Stimulated activated CD4-positive, alpha-beta T cell treated with anti-CD3 and anti-CD28 coated beads, Interleukin-4, amount 100 ng/mL, for 4 hours (primary cell): ENCODE measurements at places on chromosomes 5 and 9.

GRCh38 chr9:116942593-116943061, 255.5 kb downstream of the TRIM32 start:
- DNase-seq = no peak

DNA sequence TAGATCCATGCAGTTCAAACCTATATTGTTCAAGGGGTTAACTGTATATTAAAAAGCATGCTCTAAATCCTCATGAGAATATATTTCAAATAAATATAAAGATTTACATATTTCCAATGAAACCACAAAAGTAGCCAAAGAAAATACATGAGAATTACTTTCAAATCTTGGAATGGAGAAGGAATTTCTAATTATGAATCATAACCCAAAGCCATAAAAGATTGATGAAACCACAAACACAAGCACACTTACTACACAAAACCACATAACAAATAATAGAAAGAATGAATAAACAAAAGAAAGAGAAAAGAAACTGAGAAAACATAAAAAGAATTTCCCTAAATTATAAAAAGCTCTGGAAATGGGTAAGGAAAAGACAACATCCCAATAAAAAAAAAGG, 16.0 kb downstream of the ERP44 start:
- DNase-seq = no peak

- no peak for DNase-seq
Measured at GRCh38 chr9:69391487-69391886, 66.5 kb downstream of the ENTREP1 start.

GRCh38 chr9:109926421-109926869, 146.4 kb downstream of the PALM2AKAP2 start:
- DNase-seq = no peak

DNA sequence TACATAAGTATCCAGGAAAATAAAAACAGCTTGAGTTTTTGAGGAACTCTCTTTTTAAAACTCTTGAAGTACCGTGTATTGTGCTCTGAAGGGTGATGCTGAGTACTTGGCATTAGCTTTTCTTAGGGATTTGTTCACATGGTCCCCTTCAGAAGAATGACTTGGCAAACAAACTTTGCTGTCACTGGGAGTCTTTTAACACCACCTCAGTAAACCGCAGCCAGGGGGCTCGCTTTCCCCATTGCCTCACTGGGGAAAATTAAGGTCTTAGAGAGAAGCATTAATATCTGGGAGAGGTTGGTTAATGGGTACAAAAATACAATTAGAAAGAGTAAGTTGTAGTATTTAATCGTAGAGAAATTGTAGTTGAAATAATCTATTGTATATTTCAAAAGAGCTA, 105.9 kb upstream of the DAP start:
- no peak for DNase-seq

- no peak for DNase-seq
Measured at GRCh38 chr9:20563917-20564316, 58.4 kb downstream of the MLLT3 start.

DNA sequence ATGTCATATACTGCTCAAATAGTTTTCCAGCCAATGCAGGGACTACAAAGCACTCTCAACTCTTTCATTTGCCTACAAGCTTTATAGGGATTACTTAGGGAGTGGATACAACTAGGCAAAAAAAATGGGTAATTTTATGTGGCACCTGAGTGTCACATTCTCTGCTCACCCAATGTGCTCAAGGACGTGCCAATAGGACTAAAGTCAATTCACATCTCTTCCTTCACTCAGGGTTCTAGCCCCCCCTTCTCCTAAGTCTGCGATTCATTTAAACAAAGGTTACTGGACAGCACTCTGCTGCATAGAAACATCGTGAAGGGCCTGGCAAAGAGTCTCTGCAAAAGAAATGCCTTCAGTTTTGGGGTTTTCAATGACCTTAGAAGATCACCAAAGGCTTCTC, 142.3 kb downstream of the TSSK1B start:
- no peak for DNase-seq

DNA sequence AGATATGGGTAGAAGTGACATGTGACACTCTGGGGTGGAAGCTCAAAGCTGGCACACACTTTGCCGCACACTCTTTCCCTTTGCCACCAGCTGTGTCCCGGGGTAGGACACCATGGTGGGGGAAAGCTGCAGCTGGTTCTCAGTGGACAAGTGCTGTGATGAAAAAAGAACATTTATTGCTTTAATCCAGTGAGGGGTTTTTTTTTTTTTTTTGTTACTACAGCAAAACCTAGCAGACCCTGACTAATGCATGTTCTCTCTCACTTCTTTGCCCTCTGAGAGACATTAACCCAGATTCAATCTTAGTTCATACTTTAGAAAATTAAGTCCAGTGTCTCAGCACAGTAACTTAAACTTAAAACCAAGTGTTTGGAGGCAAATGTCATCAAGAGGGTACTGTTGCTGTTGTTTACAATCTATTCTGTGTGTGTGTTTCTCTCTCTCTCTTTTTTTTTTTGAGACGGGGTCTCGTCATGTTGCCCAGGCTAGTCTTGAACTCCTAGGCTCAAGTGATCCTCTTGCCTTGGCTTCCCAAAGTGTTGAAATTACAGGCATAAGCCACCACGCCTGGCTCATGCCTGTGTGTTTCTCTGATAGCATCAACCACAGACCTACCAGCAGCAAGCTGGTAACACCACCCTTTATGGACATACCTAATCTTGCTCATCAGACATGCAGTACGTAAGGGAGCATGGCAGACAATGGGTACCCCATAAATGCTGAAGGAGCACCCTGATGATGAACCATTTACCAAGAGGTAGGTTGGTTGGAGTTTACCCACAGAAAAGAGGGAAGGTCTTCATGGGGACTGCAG, 84.7 kb upstream of the TBC1D2 start:
- no peak for DNase-seq

DNA sequence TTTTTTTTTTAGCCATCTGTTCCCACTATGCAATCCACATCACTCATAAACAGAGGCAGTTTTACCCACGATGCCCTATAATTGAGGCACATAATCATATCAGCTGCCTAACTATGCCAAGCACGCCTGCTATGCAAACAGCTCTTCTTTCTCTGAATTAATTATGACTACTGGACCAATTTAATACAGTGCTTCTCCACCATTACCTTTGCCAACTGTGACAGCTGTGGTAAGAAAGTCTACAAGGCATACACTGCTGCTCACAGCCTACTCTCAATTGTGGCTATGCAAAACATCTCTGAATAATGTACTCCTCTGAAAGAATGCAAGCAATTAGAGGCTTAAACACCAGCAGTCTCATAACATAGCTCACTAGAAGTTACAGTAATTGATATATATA, 97.1 kb downstream of the DTWD2 start:
- no peak for DNase-seq

- no peak for DNase-seq
Measured at GRCh38 chr5:73908395-73908794, 282.4 kb downstream of the ARHGEF28 start.

DNA sequence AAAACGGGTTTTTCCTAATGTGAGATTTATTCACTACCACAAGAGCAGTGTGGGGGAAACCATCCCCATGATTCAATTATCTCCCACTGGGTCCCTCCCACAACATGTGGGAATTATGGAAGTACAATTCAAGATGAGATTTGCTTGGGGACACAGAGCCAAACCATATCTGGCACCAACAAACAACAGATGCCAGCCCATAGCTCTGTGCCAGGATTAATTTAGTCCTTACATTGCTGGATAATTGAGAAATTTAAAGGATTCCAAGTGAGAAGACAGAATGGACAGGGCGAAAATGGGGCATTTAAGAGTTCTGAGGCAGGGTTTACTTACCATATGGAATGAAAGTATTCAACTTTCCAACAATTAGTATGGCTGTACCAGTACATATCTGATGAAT, 30.8 kb upstream of the DNAH5 start:
- no peak for DNase-seq

- DNase-seq = no peak
Measured at GRCh38 chr9:135617538-135617900, 21.8 kb downstream of the GLT6D1 start.

- DNase-seq = peak; percentile 49
Measured at GRCh38 chr5:131357739-131358561, 94.1 kb downstream of the CDC42SE2 start.

GRCh38 chr5:72434781-72435437, 72.3 kb downstream of the ZNF366 start:
- DNase-seq = no peak

DNA sequence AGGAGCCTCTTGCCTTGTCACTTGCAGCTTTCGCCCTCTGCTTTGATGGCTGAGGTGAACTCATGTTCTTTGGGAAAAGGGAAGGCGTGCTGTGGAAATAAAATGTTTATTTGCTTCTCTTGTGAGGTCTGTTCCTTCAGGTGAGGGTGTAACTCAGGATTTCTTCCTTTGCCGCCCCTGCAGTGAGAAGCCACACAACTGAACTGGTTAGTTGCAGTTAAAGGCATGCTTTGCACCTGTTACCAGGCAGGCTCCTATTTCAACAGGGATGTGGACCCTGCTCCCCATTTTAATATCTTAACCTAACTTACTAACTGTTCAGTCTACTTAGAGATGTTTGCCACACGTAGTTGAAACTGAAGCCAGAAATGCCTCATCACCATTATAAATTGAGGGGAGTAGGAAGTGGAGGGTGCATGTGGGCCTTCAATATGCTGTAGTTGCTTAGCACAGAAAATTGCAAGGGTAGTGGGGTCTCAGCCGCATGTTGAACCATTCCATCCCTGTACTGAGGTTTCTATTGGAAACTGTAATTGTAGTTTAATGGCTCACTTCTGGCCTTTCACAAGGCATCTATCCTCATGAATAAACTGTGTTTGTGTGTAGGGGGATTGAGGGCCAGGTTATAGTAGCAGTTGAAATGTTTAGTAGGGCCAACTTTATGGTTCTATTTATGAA, 7.9 kb downstream of the RACK1 start:
- DNase-seq = no peak

- DNase-seq = no peak
Measured at GRCh38 chr9:77952635-77953328, 78.8 kb downstream of the GNAQ start.

- DNase-seq = peak; percentile 25
Measured at GRCh38 chr5:173329491-173330337, 1.5 kb upstream of the STC2 start.

DNA sequence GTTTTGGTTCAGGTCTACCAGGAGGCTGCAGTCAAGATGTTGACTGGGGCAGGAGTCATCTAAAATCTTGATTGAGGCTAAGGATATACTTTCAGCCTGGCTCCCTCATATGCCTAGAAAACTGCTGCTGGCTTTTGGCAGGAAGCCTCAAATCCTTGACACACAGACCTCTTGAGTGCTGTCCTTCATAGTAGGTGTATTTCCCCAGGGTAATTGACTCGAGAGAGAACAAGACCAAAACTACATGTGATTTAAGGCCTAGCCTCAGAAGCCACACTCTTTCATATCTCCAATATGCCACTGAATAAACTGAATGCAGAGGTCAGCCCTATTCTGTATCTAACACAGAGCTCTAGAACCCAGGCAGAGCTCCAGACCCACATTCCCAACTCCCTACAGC, 402.3 kb upstream of the ADAMTS16 start:
- DNase-seq = no peak

GRCh38 chr5:124523897-124524296, 222.5 kb downstream of the ZNF608 start:
- DNase-seq = no peak

DNA sequence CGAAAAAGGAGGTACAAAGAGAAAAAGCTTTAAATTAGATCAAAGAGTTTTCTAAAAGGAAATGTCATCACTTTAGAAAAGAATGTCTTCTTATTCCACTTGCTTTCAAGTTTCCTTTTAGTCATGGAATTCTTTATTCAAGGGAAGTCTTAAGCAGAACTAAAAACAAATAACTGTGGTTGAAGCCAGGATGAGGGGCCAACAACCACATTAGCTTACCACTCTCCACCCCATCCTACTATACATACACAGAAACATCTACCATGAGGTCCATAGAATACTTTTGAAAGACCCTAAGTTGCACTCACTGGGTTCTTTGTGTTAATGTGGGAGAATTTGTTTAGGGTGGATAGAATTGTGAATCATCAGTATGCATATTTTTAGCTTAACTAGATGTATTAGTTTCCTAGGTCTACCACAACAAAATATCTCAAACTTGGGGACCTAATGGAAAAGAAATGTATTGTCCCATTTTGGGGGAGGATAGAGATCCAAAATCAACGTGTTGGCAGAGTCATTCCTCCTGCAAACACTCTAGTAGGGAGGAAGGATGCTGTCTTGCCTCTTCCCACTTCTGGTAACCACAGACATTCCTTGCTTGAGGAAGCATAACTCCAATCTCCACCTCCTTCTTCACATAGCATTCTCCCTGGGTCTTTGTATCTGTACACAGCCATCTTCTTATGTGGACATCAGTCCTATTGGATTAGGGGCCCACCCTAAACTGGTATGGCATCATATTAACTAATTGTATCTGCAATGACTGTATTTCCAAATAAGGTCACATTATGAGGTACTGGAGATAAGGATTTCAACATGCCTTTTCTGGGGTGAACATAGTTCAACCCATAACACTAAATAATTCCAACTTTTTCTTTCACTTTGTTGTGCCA, 239.4 kb downstream of the LURAP1L start:
- no peak for DNase-seq

DNA sequence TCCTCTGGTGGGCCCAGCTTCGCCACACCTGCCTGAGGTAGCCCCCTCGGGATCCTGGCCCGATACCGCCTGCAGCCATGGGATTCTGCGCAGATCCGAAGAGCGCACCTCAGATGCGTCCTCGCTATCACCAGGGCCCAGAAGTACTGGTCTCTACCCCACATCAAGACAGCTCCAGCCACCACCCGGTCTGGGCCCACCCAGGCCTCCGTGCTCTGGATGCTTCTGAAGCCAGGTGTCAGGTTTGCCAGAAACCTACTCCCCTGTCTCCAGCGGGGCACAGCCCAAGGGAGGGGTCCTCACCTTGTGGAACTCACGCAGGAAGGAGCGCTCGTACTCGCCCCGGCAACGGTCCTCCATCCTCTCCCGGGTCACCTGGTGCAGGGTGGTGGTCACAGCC, 2.4 kb downstream of the ANAPC2 start:
- DNase-seq = no peak

DNA sequence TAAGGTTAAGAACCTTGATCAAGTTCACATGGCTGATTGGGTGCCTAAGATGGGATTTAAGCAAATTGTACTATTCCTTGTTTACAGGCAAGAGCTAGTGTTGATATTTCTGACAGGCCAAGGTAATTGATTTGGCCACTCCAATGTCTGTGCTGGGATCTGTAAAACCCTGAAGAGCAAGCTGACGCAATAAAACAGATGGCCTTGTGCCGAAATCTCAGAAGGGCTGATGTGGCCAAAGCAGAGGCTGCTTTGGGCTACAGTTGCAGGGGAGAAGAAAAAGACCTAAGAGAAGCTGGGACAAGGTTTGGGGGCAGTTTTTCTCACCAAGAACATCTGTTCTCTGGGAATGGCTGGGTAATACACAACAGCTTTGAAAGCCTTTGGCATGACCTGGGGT, 463.2 kb upstream of the ZNF608 start:
- DNase-seq = no peak
